ENCODE measurements at places on chromosomes 2 and 18.

- peak; percentile 49 for DNase-seq
These were observed 1.7 kb upstream of the PKDCC start for GRCh38 chr2:42045848-42046748.

GRCh38 chr18:67615876-67616275 is 99.4 kb upstream of the DSEL start:
- DNase-seq = no peak

GRCh38 chr2:141557329-141558095 is 573.3 kb downstream of the LRP1B start:
- DNase-seq = no peak

GRCh38 chr18:3119401-3120341 is 100.1 kb downstream of the MYOM1 start:
- no peak for DNase-seq

- DNase-seq = peak; percentile 30
These were observed 1.2 kb downstream of the CDK15 start for GRCh38 chr2:201807452-201807999.

DNA sequence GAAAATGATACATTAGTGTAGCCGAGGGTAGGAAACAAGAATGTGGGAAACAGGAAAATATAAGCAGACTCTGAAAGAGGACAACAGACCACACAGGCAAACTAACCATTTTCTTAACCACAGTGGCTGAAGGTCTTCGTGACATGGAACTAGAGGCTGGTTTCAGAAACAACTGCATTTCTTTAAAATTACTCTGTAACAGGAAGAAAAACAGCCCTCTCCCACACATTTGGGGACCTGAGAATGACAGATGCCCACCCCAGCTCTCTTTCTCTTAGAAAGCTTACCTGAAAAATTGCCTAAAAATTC is 13.8 kb upstream of the SLC25A52 start:
- no peak for DNase-seq

DNA sequence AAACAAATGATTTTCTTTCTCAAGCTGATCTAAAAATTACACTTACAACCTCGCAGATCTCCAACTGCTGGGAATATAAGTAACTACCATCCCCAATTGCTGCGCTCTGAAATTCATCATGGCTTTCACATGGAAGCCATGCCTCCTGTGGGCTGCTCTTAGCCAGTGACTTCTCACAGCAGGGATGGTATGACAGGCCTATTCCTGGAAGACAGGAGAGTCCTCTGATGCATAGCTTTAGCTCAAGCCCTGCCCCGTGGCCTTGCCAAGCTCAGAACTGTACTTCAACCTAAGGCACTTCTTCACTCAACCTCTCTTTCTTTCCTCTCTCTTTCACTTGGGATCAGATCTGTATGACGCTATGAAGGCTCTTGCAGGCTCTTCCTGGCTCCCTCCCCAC is 12.6 kb upstream of the ELAC1 start:
- DNase-seq = no peak

- no peak for DNase-seq
These were observed 16.9 kb downstream of the C2orf74 start for GRCh38 chr2:61178603-61179545.

- no peak for DNase-seq
These were observed 264.9 kb downstream of the MREG start for GRCh38 chr2:215748446-215748845.

GRCh38 chr2:54845094-54845493 is 121.6 kb downstream of the EML6 start:
- DNase-seq = no peak

DNA sequence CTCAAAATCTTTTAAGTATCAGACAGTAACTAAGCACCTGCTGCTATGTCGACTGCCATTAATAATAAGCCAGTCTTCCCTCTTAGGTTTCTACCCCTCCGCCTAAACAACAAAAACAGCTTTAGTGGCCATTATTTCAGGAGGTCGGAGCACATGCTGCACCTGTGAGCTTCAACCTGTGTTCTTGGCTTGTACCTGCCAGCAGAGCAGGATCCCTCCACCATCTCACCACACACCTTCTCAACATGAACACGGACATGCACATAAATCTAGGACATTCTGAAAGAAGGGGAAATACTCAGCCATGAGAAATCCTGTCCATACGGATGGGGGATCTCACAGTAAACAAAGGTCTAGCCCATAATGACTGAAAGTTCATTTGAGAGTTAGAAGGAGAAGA is 3.7 kb downstream of the CYB5A start:
- no peak for DNase-seq

- no peak for DNase-seq
These were observed 508.1 kb downstream of the ADCYAP1 start for GRCh38 chr18:1412655-1413322.

DNA sequence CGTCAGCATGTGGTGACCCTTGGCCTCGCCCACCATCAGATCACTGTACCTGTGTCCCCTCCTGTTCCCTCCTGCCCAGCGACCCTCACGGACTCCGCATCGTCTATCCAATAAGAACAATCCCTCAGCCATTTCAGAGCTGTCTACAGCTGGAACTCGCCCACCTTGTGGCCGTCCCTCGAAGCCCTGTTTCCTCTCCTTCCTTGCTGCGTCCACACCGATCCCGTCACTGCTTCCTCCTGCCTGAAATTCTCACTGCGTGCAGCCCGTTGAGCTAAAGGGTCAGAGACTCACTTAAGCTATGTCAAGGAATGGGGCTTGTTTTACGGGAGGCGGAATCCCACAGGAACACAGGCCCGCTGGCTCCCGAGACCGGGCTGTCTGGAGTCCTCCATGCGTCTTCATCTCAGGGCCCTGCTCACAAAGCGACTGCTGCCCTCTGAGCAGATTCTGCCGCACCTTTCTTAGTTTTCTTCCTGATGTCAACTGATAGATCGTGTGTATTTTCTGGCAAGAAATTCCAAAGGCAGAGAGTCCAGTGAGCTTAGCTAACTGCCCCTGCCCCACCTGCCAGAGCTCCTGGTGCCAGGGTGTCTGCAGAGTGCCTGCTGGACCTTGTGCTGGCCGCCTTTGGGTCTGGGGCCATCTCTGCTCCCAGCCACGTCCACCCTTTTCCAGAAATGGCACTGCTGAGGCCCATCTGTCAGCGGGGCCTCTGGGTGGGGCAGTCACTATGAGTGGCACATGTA is 35.3 kb downstream of the KLHL29 start:
- no peak for DNase-seq

DNA sequence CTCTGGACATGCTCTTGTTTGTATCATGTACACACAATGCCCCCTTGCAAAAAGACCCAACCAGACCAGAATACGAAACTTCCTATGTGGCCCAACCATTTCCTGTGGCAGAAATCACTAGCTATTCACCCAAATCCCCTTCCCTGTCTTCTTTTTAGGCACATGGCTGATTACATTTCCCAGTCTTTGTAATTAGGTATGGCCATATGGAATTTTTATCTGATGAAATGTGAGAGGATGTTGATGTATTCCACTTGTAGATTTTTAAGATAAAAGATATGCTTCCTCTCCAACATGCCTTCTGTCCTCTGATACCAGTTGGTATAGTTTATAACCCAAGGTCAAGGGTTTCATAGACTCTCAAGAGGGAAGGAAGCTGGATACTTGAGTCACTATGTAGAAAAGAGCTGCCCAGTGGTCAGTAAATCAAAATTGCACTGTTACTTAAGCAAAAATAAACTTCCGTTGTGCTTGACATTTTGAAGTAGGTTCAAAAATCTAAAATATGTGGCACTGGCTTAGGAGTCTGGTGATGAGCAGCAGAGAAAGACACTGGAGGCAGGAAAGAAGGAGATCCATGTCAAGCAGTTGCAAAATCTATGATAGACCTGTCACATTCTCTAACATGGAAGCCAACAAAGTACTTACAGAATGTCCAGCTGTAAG is 297.4 kb downstream of the SMAD2 start:
- DNase-seq = no peak

- DNase-seq = no peak
These were observed 1.2 kb upstream of the SKA1 start for GRCh38 chr18:50373561-50374219.

DNA sequence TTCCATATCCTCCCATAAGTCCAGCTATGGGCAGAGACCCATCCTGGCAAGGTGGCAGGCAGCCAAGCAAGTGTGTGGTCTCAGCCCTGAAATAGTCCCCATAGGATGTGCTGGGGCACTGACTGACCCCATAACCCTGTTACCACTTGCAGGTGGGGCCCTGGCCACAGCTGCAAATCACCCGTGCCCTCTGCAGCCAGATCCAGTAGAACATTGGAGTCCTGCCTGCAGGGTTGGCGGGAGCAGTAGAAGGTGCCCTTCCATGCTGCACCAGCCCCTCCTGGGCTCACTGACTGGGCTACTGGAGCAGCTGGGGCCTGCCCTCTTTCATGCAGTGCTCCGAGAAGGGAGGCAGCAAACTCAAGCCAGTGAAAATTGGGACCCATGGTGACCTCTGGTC is 112.6 kb upstream of the MCFD2 start:
- DNase-seq = no peak

GRCh38 chr2:148726228-148726627 is 81.7 kb downstream of the EPC2 start:
- no peak for DNase-seq

DNA sequence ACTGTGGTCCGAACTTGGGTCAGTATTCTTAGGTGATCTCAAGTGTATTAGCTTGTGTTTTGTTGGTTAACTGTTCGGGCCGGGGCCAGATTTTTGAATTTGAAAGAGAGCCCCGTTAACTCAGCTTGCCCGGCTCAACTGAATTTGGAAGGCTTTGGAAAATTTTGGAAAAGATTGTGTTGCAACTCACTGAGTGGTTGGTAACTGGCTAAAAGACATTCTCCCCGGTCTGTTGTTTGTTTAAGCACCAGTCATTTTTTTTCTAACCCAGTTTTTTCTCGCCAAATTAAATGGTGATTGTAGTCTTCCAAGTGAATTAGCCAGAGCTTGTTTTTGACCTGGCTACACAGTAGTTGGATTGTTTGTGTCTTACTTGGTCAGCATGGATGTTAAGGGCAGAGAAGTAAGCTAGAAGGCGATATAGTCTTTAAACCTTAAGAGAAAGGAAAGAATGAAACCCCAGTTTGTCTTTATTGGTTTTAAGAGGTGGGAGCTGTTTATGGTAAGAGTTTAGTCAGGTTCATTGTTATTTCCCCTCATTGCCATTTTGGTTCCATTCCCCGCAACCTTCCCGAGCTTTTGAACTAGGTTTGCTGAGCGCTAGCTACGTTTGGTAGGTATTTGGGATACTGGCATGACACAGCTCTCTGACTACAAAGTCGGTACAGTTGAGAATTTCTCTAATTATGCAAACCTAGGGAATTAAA is 2.4 kb downstream of the MAP4K4 start:
- DNase-seq = no peak

DNA sequence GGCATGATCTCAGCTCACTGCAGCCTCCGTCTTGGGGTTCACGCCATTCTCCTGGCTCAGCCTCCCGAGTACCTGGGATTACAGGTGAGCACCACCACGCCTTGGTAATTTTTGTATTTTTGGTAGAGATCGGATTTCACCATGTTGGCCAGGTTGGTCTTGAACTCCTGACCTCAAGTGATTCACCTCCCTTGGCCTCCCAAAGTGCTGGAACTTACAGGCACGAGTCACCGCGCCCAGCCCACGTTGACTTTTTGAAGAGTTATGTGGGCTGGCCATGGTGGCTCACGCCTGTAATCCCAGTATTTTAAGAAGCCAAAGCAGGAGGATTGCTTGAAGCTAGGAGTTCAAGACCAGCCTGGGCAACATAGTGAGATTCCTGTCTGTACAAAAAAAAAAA is 20.8 kb downstream of the CCL20 start:
- no peak for DNase-seq

- no peak for DNase-seq
These were observed 70.0 kb downstream of the EXOC6B start for GRCh38 chr2:72755647-72756423.

GRCh38 chr2:181457741-181458425 is 697 bp downstream of the ITGA4 start:
- no peak for DNase-seq

DNA sequence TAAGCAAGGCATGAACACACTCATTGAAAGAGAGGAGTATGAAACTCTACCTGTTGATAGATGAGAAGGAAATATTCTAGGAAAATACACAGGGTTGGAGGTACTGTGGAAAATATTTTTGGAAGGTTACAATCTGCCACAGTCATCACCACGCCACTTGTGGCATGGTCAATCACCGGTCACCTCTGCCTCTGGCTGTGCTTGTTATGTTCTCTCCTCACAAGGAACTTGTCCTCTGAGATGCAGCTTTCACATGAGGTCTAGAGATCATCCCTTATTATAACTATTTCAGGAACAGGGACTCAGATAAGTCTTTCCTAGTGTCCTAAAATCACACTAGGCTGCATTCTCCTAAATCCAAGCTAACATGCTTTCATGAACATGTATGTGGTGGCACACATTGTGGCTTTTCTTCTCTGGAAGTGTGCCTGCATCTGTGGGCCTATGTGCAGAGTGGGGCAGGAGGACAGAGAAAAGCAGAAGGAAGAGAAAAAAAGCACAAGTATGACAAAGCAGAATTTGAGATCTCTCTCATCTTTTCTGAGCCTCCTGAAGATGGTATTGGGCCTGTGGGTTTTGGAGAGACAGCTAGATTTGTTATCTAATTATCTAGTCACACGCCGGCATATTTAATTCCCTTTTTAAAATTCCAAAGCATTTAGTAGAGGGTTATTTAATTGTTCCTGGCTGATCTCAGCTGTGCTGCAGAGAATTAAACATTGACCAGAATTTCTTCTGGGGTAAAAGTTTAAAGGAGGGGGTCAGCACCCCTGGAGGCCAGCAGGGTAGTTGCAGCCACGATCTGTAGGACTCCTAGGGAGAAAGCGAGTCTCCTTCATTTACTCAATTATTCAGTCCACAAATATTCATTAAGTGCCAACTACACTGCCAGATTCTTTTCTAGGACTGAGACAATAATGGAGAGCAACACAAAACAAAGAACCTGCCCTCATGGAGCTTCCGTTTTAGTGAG is 294.6 kb downstream of the RDH14 start:
- no peak for DNase-seq

GRCh38 chr2:205739620-205740019 is 57.3 kb downstream of the NRP2 start:
- DNase-seq = no peak

All from D341Med (cell line).